Activated T-cell treated with anti-CD3 and anti-CD28 coated beads for 4 hours (primary cell): ENCODE measurements at places on chromosomes 3 and 15.

DNA sequence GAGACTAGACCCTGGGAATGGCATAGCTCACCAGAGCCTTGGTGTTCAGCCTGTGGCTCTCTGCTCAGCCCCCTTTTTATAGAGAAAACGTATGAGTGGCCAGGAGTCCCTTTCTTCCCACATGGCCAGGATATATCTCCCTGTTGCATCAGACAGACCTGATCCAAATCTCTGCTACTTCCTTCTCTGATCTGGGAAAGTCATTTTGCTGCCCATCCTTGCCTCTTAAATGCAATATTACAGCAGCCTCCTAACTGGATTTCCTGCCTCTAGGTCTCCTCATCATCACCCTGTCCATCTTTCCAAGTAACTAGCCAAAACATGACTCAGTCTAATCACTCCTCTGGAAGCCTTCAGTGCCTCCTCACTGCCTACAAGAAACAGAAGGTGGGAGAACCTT, 42.9 kb downstream of the CTDSPL start:
- no peak for DNase-seq

- no peak for DNase-seq
Observed at GRCh38 chr3:37093481-37093880, 80.9 kb downstream of the LRRFIP2 start.

GRCh38 chr3:139677388-139678155, at the start of gene NMNAT3:
Gene NMNAT3 (minus strand): TSS chr3:139677972. CDS start chr3:139627724, 50,248 bp downstream.
- DNase-seq, result peak; percentile 76

DNA sequence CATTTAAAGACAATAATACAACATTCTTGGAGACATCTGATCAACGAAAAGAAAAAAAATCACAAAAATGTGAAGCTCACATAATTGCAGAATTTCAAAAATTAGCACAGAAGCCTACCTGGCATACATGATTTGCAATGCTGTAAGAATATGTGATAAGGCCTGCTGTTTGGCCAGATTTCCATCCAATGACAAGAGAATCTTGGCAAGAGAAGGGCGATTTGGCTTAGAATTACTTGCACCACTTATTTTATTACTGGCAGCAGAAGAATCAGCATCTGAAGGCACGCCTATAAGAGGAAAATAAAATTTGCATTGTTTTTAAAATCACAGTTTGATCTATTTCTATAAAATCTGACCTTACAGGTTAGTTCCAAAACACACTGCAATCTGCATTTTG, 70.3 kb upstream of the OCA2 start:
- DNase-seq, result no peak

GRCh38 chr3:142120707-142121106, 28.6 kb downstream of the TFDP2 start:
- DNase-seq, result no peak

GRCh38 chr15:52789008-52789600, 1.0 kb downstream of the ONECUT1 start:
- DNase-seq, result no peak

DNA sequence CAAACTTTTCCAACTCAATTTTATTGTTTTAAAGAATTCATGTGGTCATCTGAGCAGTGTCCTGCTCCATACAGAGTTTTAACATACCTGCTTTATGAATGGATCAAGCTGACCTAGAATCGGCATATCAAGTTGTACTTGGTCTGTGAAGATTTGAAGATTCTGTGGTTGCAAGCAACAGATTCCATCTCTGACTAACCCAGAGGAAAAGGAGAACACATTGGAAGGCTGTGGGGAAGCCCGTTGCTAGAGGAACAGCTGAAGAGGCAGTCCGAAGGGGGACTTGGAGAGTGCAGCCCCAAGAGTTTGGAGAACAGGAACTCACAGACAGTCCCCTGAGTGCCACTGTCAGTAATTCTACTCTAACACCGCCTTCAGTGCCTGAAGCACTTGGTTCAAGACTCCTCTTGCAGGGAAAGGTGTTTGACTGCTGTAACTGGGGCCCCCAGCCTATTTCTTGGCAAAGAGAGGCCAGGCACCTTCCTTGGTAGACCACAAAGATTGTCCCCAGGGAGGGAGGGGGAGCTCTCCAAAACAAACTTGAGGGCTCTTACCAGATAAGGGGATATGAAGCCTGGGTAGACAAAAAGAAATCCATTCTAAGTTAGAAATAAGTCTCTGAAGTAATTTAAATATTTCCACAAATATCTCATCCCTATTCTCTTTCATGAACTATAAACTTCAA, 88.8 kb downstream of the LARS2 start:
- no peak for DNase-seq

DNA sequence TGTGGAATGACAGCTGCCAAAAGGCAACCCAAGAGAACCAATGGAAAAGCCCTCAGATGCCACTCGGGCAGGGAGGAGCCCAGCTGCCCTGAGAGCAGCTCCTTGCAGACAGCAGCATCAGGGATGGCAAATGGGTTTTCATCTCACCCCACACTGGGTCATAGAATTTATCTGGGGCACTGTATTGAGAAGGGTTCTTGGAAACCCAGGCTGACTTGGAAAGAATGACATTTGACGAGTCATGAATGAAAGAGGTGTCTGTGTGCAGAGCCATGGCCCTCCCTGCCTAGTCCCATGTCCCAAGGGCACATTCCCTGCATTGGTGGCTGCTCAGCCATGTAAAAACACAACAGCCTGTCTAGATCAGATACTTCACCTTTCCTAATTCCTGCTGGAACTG, 157.9 kb upstream of the BHLHE40 start:
- peak; percentile 44 for DNase-seq

GRCh38 chr15:26007151-26007550, 144.0 kb upstream of the ATP10A start:
- DNase-seq, result no peak

DNA sequence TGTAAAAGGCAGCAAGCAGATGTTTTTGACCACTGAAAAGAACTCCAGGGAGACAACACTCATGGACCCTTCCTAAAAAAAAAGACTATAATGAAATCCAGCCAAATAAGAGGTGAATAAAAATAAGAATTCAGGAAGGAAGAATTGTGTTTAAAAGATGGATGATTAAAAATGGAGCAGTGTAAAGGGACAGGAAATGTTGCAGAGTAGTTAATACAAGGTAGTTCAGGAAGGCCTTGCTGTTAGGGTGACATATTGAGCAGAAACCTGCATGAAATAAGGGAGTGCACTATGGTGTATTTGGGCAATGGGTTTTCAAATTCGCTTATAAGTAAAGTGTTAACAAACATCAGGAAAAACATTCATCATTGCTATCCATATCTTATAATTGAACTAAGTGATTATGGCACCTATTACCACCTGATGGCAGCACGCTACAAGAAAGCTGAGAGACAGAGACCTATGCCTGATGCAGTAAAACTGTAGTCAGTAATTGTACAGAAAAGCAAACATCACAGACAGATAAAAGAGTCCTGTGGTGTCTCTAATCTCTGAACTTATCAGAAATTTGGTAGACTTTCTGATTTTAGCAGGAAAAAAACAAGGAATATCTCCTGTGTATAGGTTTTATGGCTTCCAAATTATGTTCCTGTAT, 5.8 kb upstream of the DBR1 start:
- no peak for DNase-seq

DNA sequence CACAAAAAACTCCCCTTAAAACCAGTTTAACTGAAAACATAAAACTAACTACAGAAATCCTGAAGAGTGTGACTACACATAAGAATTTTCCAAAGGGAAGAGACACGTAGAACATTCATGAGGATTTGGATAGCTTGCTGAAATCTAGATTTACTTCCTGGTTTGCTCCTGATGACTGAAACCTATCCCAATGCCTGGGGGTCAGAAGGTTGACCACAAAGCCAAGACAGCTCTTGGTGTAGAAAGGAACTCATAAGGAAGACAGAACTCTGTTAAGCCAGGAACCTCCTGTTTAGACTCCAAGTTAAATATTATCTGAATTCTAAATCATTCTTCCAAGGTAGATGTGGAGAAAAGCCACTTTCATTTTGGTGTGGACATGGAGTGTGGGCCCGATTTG, 92.8 kb downstream of the TFG start:
- DNase-seq, result no peak

GRCh38 chr15:80953001-80953952, 36.3 kb downstream of the MESD start:
- no peak for DNase-seq

GRCh38 chr3:149313542-149313941, 19.9 kb downstream of the TM4SF18 start:
- no peak for DNase-seq
